NCI-H2107 (cell line): ENCODE measurements at places on chromosomes 2 and 18.

GRCh38 chr2:163884416-163884815 is 148.6 kb upstream of the FIGN start:
- DNase-seq = no peak

GRCh38 chr2:111236025-111236424 is 115.3 kb downstream of the BCL2L11 start:
- DNase-seq = no peak

GRCh38 chr2:84458551-84459017 is 496 bp downstream of the SUCLG1 start:
- DNase-seq = no peak

- DNase-seq = no peak
These were observed 52.2 kb downstream of the EIF5B start for GRCh38 chr2:99389371-99389770.

GRCh38 chr2:98822301-98823164 is 91.6 kb upstream of the MGAT4A start:
- DNase-seq = no peak

GRCh38 chr2:29009711-29010677 is 28.9 kb downstream of the TOGARAM2 start:
- DNase-seq = no peak

GRCh38 chr2:28155627-28156026 is 237.0 kb upstream of the FOSL2 start:
- no peak for DNase-seq

GRCh38 chr2:130307850-130308249 is 34.8 kb upstream of the IMP4 start:
- DNase-seq = no peak

- DNase-seq = no peak
These were observed 25.7 kb downstream of the ABCG5 start for GRCh38 chr2:43812947-43813346.

DNA sequence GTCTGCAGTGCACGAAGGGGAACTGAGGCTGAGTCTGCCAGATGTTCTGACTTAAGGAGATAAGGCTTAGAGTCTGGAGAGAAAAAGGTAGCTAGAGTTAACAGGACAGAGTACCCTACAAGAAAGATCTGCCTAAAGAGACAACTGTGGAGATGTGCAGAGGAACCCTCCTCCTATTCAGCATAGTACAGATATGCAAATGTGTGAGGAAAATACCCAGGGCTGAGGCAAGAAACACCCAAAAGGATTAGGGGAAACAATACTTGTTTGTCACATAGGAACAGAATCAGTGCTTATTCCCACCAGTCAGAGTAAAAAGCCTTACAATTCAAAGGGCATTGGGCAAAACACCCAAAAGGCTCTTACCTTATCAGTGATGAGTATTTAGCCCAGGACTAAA is 67.8 kb downstream of the SS18 start:
- no peak for DNase-seq

GRCh38 chr2:3125001-3125760 is 252.4 kb downstream of the EIPR1 start:
- DNase-seq = no peak

- DNase-seq = no peak
These were observed 59.9 kb downstream of the INSIG2 start for GRCh38 chr2:118148133-118148532.

DNA sequence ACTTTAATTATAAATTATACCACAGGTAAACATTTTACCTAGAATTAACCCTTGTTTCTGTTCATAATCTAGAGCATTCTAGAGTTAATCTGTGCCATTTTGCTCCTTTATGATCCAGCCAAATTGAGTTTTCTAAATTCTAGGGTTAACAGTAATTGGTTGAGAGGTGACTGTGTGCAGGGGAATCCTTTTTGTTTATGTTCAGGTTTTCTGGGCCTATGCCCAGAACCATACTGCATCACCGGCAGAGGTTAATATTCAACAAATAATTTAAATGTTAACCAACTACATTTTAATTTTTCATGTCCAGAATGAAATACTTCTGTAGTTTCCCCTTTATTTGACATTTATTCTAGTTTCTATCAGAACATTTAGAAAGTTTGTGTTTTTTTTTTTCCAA is 32.3 kb downstream of the CARF start:
- DNase-seq = no peak

GRCh38 chr2:188404341-188405004 is 112.8 kb downstream of the GULP1 start:
- no peak for DNase-seq

- DNase-seq = no peak
These were observed 121.4 kb upstream of the COL5A2 start for GRCh38 chr2:189300916-189301315.

GRCh38 chr18:48135436-48135966 is 205.0 kb upstream of the SMAD2 start:
- no peak for DNase-seq

GRCh38 chr2:237433920-237434676 is 20.1 kb upstream of the COL6A3 start:
- no peak for DNase-seq

DNA sequence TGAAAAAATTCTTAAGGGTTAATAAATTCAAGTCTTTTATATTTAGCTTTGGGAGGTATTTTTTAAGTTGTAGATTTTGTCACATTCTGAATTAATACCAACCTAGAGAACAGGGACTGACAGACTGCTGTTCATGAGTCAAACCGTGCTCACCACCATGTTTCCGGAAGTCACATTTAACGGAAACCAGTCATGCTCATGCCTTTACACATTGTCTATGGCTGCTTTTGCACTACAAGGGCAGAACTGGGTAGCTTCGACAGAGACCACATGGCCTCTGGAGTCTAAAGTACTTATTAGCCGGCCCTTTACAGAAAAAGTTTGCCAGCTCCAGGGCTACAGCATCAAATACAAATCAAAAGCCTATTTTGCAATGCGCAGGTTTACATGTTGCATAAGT is 33.3 kb downstream of the LONRF2 start:
- DNase-seq = no peak

DNA sequence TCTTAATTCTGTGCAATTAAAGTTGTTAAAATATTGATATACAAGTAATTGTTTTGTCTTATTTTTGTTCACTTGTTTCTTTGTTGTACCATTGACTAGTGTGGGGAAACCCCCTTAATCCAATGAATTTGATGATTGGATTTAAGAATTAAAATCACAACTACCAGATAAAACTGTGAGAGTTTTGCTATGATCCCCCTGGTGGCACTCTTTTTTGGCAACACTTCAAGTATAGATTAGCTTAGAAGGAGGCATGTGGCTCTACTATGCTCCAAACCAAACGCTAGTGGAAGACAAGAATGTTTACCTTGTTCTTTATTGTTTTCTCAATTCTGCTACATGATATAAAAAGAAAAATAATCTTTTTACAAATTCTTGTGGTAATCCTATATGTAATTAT is 477.8 kb upstream of the ETAA1 start:
- DNase-seq = no peak
